Camera-type eye (tissue), 1 donor: ENCODE measurements at places on chromosomes 4 and X. TPM values are rescaled to one million over a fixed set of nuclear protein-coding genes. Genes with fewer than 3 reads are reported as not detected.

The KIT gene
- total RNA-seq = 87.7 TPM

The STIM2 gene
- total RNA-seq = 25.0 TPM

The VGLL1 gene
- 1.1 TPM for total RNA-seq

The FGFR3 gene
- total RNA-seq = 30.0 TPM

The DOCK11 gene
- 21.0 TPM for total RNA-seq

The THOC2 gene
- total RNA-seq = 175 TPM

The PAGE5 gene
- total RNA-seq = not detected

The F8A2 gene
- not detected for total RNA-seq

The PCDH7 gene
- 84.9 TPM for total RNA-seq

The TKTL2 gene
- 0.33 TPM for total RNA-seq

The MAP3K15 gene
- 0.49 TPM for total RNA-seq

The XPNPEP2 gene
- 2.7 TPM for total RNA-seq

The TRPC5OS gene
- 0.22 TPM for total RNA-seq

The SFRP2 gene
- total RNA-seq = 103 TPM
